ENCODE measurements at places on chromosomes 11 and 22.

DNA sequence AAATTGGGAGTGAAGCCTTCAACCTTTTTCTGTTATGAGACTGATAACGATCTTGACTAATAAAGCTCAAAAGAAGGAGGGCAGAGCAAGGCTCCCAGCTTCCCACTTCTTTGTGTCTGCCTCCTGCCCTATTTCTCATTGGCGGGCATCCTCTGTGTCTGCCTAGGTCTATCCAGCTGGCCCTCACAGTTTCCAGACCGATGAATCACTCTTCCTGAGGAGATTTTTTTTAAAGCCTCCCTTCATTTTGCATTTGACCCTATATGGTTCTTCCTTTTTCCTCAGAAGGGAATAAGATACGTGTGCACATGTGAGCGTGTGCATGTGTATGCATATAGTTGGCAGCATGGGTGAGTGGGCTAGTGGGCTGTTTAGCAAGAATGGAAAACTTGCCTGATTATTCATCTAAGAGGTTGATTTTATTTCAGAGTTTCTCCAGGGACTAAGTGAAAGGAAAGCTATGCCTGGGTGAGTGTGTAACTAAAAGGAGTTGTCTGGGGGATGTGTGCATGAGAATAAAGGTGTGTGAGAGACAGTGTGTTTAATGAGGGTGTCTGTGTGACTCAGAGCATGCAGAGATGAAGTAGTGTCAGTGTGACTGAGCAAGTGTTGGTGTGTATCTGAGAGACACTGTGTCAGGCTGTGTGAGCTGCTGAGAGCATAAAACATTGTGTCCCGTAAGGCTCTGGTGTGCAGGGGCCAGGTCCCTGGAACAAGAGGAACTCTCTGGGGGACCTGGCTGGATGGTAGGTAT is 12.2 kb downstream of the PHLDB1 start:
- DNase-seq, result no peak

GRCh38 chr22:27857443-27857842 is 55.9 kb upstream of the MN1 start:
- DNase-seq, result no peak

GRCh38 chr22:40434745-40435144 is 64.4 kb downstream of the SGSM3 start:
- DNase-seq, result no peak

GRCh38 chr22:27247701-27248434 is 553.7 kb downstream of the MN1 start:
- DNase-seq, result no peak

GRCh38 chr22:26565181-26565580 is 24.8 kb downstream of the TPST2 start:
- no peak for DNase-seq

DNA sequence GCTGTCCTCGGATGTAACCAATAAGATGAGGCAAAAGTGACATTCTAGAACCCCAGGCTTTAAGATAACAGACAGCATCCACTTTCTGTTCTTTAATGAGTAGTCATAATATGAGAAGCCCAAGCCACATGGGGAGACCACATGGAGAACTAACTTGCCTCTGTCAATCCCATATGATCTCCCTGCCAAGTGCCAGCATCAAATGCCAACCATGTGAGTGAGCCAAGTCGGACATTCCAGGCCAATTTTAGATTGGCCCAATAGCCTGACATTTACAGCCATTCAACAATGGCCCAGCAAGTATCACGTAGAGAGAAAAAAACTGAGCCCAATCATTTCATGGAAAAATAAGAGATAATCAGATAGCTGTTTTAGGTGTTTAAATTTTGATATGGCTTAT is 2048.3 kb upstream of the RAG2 start:
- no peak for DNase-seq

GRCh38 chr22:41979423-41980250 is 10.4 kb downstream of the SEPTIN3 start:
- DNase-seq, result no peak

- no peak for DNase-seq
These were observed 107.0 kb upstream of the SESN3 start for GRCh38 chr11:95337972-95338429.

- DNase-seq, result no peak
These were observed 226.7 kb downstream of the BRD1 start for GRCh38 chr22:49600891-49601431.

DNA sequence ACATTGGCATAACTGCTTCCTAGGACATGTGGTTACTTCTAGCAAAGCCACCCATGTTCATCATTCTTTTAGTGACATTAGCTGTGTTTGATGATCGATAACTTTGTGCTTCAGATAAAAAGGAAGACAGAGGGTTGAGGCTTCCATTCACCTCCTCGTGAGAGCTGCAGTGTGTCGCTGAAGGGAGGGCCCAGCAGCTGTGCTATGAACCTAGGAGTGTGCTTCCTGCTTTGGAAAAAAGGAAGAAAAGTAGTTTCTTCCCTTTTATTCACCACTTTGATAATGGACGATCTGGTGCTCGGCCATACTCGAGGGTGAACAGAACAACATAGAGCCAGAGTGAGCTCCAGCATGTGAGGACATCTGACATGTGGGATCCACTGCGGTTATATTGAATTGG is 6.1 kb upstream of the RFPL2 start:
- DNase-seq, result no peak

- DNase-seq, result no peak
These were observed 24.5 kb downstream of the SMIM38 start for GRCh38 chr11:69180226-69180625.

DNA sequence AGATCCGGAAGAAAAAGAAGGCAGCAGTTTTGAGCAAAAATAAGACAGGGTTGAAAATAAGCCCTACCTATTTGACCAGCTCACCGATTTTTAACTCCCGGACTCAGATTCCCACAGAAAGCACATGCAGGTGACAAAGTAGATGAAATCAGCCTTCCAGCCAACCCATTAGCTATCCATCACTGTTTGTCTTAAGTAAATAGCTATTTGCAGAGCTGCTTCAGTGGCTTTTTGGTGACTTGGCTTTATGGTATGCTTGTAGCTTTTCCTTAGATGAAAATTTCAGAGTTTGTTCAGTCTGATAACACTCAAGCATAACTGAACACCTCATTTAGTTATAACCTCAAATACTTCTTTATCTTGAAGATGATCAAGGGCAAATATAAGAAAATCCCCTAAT is 192.6 kb downstream of the HIPK3 start:
- no peak for DNase-seq

GRCh38 chr11:43788421-43788820 is 92.2 kb upstream of the ALKBH3 start:
- DNase-seq, result no peak

DNA sequence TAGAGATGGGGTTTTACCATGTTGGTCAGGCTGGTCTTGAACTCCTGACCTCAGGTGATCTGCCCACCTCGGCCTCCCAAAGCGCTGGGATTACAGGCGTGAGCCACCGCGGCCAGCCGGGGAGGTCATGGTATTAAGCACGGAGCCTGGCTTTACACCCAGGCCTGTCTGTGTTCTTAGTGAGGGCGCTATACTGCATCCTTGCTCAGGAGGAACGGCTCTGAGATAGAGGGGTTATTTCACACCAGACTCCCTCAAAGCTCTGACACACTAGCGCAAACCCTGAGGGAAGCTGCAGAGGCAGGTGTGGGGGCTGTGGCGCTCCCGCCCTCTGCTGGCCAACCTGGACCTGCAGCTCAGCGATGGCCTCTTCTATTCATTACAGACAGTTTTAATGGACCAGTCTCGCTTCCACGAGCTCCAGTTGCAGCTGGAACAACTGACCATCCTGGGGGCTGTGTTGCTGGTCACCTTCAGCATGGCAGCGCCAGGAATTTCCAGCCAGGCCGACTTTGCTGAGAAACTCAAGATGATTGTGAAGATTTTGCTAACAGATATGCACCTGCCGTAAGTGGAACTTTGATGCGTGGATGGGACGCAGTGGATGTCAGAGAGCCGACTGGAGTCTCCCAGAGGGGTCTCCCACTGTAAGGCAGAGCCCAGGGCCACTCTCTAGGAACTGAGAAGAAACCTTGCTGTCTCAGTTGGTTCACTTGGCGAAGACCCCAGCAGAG is 26.2 kb downstream of the TCP11L1 start:
- no peak for DNase-seq

DNA sequence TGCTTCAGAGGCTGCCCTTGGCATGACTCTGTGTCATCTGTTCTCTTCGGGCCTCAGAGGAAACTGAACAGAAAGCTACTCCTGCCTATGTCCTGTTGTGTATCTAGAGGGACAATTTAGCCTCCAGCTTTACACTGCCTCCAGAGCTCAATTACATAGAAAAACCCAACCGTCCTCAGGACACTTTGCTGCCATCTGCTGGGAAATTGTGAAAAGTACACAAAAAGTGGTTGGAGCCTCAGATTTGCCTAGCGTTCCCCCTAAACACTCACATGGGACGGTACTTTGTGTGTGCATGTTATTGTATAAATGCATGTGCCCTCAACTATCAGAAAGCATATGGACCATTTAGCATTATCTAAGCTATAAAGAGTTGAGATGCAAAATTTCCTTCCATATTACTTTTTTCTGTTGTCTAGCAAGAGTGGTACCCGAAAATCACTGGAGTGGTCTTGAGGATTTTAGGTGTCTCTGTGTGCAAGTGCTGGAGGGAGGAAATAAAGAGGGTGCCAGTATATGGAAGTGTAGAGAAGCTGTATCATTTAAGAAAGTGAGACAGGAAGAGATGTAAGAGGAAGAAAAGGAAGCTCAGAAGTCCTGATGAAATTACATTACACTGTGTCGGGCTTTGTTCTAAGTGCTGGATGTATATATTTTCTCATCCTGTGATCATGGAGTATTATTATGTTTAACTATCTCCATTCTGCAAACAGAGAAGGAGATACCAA is 8.7 kb upstream of the MS4A4E start:
- no peak for DNase-seq

DNA sequence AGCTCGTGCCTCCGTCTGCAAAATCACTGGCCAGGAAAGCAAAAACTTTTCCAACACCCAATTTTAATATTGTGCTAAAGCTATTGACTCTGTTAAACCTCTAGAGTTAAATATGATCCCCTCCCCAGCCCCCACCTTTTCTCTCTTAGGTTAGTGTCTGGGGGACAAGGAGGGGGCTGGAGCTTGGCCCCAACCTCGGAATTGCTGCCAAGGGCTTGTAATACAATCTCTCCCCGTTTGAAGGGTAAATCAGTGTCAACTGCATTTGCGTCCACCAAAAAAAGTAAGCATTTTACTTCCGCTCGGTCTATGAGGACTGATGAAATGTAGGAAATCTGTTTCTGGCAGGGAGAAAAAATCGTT is at the start of gene GAS2:
GAS2 (plus strand) TSS at position 287 of the 363 bp plus-strand sequence. CDS start 8,259 bp downstream, outside the sequence.
- no peak for DNase-seq
